A549 treated with DMSO at 1 μM for 4 hours (cell line): ENCODE measurements at places on chromosomes 3 and 15. TPM values are rescaled to one million over a fixed set of nuclear protein-coding genes. Genes with fewer than 3 reads are reported as not detected.

The CHL1 gene
- 0.02 TPM in 1 of 5 replicates, not detected in the others for total RNA-seq

The MEX3B gene
- 4.6 to 6.7 TPM (median 5.4 TPM) in 5 replicates for total RNA-seq

The PPP4R2 gene
- total RNA-seq, result 38.3 to 47.3 TPM (median 45.6 TPM) in 5 replicates

The ULK4 gene
- 4.0 to 10.2 TPM (median 5.2 TPM) in 5 replicates for total RNA-seq

The KBTBD12 gene
- total RNA-seq, result not detected in 5 replicates

The KBTBD13 gene
- 0.02 TPM in 1 of 5 replicates, not detected in the others for total RNA-seq

The CCR3 gene
- not detected in 5 replicates for total RNA-seq

The RASSF1 gene
- total RNA-seq, result 18.0 to 19.6 TPM (median 19.3 TPM) in 5 replicates
